SK-MEL-5 (cell line): ENCODE measurements at places on chromosomes 4 and X.

DNA sequence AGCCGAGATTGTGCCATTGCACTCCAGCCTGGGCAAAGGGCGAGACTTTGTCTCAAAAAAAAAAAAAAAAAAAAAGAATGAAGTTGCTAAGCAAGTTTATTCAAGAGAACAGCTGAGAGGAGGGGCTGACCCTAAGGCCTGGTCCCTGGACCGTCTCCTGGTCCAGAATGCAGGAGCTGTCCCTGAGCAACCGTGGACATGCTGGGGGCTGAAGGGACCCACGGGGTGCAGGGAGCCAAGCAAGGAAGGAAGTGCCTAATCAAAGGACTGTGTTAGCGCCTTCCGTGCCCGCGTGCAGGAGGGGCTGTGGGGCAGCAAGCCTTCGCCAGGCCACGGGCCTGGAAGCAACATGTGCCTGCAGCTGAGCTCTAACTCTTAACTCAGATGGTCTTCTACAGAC lies 39.1 kb upstream of the CDKN2AIP start:
- DNase-seq = no peak

DNA sequence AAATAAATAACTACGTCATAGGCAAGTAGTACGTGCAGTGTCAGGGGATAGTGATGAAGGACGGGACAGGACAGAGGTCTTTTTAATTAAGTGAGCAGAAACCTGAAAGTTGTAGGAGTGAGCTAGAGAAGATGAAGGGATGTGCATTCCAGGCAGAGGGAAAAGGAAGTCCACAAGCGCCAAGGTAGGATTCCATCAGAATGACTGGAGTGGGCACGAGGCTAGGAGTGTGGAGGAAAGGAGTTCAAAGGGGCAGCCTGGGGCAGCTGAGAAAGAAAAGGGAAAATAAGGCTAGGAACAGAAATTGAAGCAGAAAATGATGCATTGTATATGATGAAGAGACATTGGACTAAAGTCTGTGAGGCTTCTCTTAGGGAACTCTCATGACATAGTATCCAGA lies 192.2 kb upstream of the TLL1 start:
- no peak for DNase-seq

DNA sequence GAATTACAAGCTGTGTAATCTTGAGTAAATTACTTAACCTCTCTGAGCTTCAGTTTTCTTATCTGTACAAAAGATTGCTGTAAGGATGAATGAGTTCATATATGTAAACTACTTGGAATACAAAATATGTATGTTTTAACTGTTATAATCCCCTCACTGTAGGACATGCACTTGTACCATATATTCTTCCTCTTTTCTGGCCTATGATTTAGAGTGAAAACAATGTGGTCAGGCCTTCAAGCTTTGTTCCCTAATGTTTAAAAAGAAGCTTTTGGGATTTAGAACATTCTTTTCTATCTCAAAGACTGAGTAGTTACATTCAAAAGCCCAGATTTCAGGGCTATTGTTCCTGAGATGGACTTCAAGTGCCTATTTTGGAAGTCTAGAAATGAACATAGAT lies 26.7 kb upstream of the GPRIN3 start:
- DNase-seq = no peak

DNA sequence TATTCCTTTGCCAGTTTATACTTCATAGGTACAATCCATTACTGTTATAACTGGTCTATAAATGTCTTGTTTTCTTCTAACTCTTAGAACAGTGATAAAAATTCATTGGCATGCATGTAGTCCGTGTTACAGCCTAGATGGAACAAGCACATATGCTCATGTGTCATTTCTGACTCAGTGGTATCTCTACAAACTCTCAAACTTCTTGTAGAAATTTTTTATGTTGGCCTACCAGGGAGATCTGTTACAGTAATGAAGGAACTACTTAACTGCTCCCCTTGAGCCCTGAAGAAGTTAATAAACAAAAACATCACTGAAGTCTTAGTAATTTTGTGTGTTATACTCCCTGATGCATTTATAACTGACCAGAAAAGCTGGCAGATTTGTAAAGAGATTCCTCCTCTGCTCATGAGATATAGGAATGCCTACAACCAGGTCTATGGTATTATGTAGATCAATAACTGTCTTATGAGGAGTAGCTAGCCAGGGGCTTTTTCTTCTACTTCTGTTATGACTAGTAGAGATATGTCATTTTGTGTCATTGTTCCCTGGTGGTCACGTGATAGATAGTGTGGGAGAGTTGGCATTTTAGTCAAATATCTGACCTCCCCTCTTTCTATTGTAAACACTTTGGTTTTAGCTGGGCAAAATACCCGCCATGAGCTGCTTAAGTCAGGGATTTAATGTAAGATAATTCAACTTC lies 53.7 kb upstream of the FAAH2 start:
- no peak for DNase-seq

- DNase-seq = no peak
Measured at GRCh38 chrX:48520455-48520854, 1.2 kb upstream of the EBP start.

GRCh38 chr4:81227138-81227537 lies 12.1 kb upstream of the PRKG2 start:
- DNase-seq = no peak

GRCh38 chr4:7417639-7418038 lies 17.1 kb downstream of the PSAPL1 start:
- no peak for DNase-seq
